ENCODE measurements at places on chromosomes 12 and 14. TPM values are rescaled to one million over a fixed set of nuclear protein-coding genes. Genes with fewer than 3 reads are reported as not detected.

DNA sequence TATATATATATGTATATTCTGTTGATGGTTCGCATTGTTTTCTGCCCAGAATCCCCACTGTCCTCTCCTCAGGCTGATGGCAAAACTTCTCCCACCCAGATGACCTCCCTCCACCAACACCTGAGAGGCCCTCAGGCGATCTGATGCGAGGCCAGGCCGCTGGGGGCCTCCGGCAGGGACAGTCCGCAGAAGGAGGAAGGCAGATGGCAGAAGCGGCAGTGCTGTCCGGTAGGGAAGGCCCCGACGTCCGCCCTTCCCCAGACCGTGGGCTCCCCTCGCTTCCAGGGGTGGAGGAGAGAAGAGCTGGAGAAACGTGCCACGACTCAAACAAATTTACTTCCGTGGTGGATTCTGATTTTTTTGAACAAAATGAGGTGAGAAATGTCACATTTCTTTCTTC, 178.3 kb upstream of the RGS6 start:
- no peak for DNase-seq

DNA sequence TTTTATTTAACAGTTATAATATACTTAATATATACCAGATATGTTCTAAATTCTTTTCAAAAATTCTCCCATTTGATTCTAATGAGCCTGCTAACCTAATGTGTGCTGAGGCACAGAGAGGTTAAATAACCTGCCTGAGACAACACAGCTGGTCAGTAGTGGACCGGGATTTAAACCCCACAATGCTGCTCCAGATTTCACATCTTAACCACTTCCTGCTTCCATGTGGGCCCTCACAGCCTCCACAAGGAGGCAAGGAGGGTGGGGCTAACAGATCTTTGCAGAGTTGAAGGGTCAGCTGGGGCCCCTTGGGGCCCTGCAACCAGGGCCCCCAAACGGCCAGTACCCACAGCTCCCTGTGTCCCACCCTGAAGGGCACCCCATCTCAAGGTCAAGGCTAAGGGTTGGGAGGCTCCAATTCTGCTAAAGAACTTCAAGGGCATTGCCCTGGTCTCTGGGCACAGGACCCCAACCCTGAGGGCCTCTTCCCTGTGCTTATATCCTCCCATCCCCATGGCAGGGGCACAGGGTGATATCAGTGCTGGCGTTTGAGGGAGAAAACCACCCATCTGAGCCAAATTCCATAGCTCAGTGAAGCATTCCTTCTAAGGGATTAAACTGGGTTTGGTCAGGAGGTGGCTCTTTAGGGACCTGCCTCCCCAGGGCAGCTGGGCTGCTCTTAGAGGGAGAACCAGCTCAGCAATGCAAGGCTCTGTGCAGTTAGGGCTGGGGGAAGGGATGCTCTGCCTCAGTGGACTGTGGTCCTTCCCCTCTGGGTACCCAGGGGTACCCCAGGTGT, 2.2 kb downstream of the KRT80 start:
- DNase-seq = no peak

- peak; percentile 26 for DNase-seq
These were observed 179.9 kb upstream of the PELI2 start for GRCh38 chr14:55938249-55938791.

DNA sequence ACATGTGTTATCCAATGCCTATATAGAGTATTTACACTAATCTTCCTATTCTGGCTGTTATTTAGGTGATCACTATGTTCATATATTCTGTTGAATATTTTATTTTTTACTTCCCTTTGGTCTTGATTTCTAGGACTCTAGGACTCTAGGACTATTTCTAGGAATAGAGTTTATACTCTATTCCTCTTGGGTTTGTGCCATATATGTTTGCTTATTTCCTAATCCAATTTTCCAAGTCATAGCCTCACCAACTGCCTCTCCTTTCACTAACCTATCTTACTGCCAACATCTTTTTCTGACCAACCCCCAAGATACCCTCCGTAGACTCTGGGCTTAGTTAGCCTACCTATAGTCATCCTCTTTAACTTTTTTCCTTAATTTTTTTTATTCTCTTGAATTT, 28.5 kb downstream of the ARF6 start:
- no peak for DNase-seq

GRCh38 chr12:89064780-89065179, 287.5 kb downstream of the DUSP6 start:
- DNase-seq = peak; percentile 71

DNA sequence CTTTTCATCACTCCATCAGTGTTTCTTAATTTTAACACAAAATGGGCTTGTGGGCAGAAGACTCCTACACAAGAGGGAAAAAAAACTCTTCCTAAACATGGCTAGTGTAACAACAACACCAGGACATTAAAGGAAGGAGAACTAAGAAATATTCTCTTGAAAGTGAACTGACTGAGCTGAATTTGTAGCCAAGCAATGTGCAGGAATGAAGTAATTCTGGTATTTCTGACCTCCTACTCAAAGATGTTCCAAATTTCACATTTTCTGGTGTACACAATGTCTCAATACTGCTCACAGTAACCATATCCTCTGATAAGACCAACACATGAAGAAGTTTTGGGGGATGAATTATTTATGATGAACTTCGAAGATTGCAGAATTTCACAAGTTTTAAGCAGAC, 357.3 kb downstream of the DUSP6 start:
- DNase-seq = no peak

DNA sequence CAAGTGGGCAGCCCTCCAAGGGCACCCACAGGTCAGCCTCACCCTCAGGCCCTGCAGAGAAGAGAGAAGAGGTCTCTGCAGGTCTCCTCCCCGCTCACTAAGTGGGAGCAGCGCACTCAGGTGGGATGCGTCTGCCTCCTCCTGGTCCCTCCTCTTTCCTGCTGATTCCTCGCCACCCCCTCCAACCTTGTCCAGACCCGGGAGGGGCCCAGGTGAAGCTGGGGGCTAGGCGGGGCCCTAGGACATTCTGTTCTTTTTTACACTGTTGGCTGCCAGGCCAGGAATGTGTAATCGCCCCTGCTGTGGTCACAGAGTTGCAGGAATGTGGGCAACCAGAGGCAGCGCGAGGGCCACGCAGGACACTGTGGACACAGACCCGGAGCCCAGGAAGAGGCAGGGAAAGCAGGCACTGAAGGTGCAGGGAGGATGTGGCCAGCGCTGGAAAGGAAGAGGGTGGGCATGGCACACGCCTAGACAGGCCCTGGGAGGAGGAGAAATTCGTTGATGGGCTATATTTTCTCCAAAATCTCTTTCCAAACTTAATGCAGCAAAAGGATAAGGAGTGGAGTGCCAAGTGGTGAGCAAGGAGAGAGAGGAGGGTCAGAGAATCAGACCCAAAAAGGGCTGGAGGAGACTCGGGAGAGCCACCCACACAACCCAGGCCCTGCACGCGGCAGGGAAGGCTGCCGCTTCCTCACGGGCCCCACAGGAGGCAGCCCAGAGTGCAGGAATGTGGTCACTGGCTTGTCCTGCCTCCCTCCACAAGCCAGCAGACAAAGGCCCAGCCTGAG, 911 bp upstream of the SCNN1A start:
- peak; percentile 31 for DNase-seq

DNA sequence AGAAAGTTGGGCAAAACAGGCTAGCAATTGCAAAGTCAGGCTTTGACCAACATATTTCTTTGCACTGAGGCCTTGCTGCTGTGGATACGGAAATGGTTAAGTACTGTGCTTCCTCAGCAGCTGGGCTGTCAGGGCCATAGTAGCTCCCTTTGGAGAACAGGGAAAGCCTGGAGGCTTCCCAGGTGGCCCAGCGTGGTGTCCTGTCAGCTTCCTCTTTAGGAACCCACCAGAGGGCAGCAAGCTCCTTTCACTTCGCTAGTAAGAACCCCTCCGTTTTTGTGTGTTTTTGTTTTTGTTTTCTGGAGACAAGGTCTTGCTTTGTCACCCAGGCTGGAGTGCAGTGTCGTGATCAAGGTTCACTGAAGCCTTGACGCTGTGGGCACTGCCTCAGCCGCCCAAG, 1.7 kb upstream of the CFAP251 start:
- DNase-seq = no peak

- no peak for DNase-seq
These were observed 7.0 kb upstream of the CLEC2D start for GRCh38 chr12:9662488-9662887.

DNA sequence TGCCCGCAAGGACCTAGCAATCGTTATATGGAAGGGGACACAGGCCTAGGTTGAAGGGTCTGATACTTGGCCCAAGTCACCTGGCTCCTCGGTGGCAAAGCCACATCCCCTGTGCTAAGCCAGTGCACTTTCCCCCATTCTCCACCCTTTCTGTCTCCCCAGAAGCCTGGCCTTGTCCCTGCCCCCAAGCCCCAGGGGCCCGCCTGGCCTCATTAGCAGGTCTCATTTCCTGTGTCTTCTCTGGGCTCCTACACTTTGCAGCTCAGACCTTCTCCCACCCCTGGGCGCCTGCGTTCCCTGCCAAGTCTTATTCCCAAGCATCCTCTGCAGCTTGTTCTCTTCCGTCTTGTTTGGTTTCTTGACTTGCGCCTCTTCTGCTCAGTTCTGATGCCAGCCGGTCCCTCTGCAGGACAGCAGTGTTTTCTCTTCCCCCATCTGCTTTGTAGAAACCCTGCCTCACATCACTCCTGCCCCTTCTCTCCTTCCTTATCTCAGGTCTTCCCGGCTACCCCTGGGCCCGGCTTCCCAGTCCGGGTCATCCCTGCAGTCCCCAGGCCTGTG, 66.7 kb downstream of the SLC24A4 start:
- no peak for DNase-seq

DNA sequence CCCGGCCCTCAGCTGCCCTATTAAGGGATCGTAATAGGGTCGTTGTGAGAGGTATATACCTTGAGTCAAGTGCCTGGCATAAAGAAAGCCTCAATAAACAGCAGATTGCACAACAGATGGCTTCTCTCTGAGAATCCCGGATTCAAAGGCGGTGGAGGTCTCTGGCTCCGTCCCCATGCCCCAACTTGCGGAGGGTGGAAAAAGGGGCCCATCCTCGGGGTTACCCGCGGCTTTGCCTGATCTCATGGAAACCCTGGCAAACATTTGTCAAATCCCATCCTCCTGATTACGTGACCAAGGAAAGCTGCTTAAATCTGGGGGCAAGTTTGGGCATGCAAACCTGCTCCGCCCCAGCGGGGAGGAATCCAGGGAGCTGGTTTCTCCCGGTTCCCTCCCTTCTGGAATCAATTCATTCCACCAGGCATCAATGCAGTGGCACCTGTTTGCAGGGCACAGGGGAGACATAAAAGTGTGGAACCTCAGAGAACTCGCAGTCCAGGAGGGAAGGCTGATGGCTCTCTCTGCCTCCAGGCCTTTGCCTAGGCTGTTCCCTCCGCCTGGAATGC, 12.3 kb downstream of the TRPV4 start:
- DNase-seq = no peak

GRCh38 chr14:50012644-50013043, 103.7 kb downstream of the VCPKMT start:
- DNase-seq = no peak

DNA sequence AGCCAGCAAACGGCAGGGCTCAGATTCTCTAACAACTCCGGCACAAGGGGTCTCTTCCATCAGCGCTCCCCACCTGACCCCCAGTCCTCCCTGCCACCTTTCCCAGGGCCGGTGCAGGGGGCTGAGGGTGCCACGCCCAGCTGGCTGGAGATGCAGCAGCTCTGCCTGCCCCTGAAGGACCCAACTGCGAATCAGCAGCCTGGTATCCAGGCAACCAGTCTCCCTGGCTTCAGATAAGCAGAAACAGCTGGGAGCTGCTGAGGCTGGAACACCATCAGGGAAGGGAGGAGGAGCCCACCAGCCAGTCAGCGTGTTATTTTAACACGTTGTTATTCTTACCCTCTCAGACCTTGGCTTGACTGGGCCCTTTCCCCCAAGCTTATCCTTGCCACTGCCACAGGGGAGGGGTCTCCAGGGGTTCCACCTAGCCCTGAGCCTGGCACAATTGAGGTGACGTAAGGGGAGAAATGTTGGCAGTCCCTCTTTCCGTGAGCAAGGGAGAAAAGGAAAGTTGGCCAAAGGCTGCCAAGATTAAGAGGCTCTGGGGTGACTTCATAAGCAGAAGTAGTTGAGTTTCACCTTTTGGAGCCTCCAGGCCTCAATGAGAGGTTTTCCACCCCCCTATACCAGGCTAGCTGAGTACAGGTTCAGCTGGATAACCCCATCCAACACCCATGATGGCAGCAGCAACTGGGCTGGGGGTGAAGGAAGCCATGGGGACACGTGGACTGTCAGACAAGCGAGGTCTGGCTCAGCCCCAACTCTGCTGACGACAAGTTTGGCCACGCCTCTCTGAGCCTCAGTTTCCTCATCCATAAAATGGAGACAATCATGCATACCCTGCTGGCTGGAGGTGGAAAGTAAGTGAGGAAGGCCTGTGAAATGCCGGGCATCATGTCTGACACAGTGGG, 91.1 kb downstream of the IRF2BPL start:
- no peak for DNase-seq

DNA sequence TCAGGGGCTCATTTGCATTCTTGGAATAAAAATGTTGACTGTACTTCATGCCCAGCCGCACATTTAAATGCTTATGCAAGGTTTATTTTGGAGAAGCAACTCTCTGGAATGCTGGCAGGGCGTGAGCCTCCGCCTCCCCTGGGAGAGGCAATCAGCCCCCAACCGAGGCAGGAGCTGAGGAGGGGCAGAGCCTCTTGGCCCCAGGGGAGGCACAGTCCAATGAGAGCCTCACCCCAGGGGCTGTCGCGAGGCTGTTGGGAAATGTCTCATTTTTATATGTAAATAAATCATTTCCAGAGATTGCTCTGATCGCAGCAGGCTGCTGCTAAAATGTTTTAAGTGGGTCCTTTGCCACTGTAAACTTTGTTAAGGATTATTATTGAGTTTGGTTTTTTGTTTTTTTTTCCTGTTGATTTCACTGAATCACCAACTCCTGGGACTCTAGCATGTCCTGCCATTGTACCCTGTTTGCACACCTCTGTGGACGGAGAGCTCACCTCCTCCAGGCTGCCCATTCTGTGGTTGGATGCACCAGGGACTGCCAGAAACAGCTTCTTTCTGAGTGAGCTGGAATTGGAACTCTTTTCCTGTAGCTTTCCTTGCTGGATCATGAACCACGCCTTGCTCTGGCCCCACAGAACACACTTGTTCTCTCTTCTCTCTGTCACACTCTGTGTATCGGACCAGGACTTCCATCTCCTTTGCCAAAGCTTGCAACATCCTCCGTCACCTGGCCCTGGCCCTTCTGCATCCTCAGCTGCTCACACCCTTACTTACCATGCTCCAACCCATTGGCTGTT, 46.9 kb upstream of the FAM181A start:
- no peak for DNase-seq

- DNase-seq = no peak
These were observed 19.7 kb downstream of the VEZT start for GRCh38 chr12:95237315-95237714.

- no peak for DNase-seq
These were observed 513.0 kb upstream of the SEL1L start for GRCh38 chr14:82046512-82047226.

- DNase-seq = no peak
These were observed 254.2 kb downstream of the ACSS3 start for GRCh38 chr12:81332054-81332453.

- no peak for DNase-seq
These were observed 12.1 kb downstream of the SYNE3 start for GRCh38 chr14:95504135-95505029.

Gene HIP1R
- 86.5 TPM for total RNA-seq

Gene OTOGL
- 0.14 TPM for total RNA-seq

Gene LTB4R
- total RNA-seq = 4.7 TPM

Gene VDR
- total RNA-seq = 21.9 TPM

Gene IL31
- not detected for total RNA-seq

Gene C12orf54
- not detected for total RNA-seq

Gene FGD4
- total RNA-seq = 11.0 TPM

Measured in kidney epithelial cell (primary cell).